ENCODE measurements at places on chromosomes 6 and 20.

DNA sequence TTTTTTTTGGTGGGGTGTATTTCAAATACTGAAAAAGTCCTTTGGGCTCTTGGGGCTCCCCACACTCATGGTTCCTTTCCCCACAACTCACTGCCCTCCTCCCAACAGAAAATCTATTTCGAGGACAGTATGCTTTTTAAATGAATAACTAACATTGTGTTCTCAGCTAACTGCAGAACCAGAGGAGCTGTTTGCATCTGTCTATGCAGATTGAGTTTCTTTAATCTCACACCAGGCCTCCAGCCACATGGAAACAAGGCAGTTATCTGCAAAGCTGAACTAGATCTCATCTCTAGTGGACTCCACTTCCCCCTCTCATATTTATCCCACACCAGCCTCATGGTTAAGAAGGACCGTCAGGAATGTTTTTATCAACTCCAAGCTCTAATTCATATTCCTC is 955.1 kb downstream of the KIF16B start:
- no peak for DNase-seq

- no peak for DNase-seq
Measured at GRCh38 chr6:154632119-154632518, 101.1 kb upstream of the SCAF8 start.

- no peak for DNase-seq
Measured at GRCh38 chr6:80321011-80321410, 214.5 kb downstream of the BCKDHB start.

DNA sequence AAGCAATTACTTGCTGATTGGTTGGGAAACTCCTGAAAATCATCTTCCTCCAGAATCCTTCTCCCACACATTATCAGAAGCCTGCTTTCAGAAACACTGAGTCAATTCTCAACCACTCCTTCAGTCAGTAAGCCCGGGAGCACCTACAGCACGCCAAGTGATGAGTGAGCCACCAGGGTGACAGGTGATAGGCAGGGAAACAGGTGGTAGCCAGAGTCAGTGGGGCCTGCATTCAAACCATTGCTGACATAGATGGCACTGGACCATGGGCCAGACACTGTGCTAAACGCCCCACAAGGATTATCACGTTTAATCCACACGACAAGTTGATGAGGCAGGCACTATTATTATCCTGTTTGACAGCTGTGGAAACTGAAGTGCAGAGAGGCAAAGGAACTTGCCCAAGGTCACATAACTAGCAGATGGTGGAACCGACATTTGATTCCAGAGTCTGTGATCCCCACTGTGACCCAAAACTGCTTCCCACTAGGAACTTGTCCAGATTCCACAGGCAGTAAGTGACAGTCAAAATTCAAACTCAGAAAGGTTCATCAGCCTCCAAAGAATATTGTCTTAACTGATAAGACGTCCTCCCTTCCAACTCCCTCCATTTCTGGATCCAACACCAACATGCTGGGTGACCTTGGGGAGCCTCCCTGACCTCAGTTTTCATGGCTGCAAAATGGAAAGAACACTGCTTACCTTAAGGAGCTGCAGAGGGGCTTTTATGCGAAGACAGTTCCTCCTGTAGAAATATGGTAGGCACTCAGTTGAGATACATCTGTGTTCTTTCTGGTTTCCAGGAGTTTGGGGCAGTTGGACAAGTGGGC is 23.9 kb upstream of the TOP1 start:
- DNase-seq = no peak

DNA sequence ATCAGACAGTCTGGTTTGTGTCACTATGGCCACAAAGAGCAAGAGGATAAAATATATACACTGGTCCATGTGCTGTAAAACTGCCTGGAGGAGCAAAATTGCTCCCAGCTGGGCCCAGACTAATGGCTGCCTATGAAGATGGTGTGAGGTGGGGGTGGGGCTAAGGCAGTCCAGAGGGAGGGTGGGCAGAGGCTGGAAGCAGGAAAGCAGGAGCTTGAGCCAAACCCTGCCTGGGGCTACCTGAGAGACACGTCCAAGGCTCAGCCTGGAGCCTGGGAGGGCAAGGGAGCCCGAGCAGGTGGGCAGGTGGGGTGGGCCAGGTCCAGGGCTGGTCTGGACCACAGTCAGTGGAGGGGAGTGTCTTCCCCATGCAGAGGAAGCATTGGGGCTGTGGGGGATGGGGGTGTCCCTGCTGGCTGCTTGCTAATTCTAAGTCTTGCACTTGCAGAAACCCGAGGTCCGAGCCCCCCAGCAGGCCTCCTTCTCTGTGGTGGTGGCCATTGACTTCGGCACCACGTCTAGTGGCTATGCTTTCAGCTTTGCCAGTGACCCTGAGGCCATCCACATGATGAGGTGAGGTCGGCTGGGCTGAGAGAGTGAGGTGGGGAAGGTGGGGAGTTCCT is 9.5 kb downstream of the HSPA12B start:
- DNase-seq = no peak

DNA sequence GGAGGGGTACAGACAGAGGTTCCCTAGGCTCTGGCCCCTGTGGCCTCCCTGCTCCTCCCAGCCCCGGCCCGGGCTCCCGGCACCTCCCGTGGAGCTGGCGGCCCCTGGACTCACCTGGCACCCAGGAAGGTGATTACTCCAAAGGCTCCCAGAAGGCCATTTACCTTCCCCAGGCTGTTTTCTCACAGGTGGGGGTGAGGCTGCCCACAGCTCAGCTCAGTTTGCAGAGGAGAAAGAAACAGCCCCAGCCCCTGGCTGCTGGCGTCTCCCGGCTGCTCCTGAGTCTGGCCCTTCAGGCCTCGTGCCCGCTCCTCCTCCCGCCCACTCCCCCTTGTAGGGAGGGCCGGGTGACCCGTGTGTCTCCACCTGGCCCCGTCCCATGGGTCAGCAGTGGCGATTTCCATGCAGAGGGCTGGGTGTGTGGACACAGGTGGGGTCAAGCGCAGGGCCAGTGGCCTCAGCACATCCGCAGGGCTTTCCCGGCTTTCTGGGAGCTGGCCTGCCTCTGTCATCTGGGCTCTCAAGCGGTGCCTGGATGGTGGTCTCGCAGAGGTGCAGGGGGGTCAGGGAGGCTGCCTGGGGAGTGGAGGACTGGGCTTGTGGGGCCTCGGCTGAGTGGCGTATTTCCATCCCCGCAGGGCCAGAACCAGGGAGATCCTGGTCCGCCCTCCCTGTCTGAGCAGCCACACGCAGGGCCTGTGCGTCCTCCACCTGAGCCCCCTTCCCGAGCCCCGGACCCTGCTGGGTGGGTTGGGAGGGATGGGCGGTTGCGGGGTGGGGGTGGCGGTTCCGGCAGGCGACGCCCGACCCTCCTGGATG is 20.2 kb upstream of the GATA5 start:
- no peak for DNase-seq

All from NT2/D1 (cell line).